ENCODE measurements at places on chromosomes 1 and 21.

DNA sequence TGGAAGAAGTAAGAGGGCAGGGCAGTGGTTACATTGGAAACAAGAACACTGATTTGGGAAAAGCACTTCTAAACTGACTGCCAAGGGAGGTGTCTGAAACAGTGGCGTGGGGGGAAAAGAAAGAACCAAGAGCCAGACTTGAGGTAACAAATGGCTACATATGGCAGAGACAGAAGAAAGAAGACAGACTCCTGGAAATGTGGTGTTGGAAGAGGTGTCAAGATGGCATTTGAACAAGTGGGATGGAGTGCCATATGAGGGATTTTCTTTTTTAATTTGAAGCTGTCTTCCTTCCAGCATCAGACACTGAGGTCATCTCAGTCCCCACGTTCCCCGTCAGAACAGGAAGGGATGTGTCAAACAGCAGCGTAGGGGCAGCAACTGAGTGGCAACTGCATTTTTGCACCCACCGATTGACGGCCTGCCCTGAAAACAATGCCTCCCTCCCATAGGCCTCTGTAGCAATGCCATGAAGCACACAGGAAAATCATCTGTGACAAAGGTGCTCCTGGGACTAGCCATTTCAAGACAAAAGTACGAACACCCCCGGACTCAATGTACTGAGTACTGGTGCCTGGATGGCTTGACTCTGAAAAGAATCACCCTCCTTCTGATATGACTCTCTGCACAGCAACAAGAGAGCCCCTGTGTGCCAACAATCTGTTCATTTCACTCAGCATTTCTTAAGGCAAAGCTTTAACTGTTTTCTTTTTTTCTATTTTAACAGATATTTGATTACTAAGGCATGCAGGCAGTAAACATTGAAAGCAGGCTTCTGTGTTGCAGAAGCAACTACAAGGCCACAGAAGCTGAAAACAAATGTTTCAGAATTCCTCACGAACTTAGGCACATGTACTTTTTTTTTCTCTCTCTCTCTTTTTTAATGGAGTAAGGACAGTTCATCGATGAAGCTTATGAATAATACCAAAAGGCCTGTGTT is 37.0 kb downstream of the LPAR3 start:
- no peak for DNase-seq

- no peak for DNase-seq
These were observed 43.9 kb downstream of the ABCG1 start for GRCh38 chr21:42262831-42263231.

DNA sequence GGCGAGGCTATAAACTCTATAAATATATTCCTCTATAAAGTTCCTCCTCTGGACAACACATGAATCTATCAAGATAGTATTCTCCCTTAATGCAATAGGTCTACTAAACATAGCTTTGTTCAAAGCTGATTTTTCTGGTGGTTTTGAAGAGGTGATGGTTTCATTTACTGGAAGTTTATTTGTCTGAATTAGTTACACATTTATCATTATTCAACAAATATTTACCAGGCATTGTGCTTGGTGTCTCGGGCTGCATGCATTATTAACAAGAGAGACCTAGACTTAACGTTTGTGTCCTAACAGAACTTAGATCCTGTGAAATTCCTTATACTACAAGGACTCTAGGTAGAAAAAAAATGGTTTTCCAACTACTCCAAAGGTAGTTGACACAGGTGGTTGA is 511.4 kb upstream of the B3GALT2 start:
- no peak for DNase-seq

DNA sequence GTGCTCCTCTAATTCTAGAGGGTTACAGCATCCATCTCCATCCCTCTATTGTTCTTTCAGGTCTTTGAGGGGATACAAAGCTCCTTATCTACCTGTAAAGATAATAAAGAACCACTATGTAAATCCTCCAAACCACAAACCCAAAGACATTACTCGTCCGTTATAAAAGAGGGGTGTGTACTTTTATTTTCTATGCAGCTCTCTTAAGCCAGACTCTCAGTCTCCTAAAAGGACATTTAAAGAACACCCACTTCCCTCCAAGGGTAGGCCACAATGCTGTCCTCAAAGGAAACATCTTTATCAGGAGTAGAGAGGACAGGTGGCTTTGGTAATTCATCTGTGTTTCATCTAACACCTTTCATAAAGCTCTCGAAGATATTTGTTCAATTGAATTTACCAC is 67.9 kb upstream of the DYNLT5 start:
- no peak for DNase-seq

DNA sequence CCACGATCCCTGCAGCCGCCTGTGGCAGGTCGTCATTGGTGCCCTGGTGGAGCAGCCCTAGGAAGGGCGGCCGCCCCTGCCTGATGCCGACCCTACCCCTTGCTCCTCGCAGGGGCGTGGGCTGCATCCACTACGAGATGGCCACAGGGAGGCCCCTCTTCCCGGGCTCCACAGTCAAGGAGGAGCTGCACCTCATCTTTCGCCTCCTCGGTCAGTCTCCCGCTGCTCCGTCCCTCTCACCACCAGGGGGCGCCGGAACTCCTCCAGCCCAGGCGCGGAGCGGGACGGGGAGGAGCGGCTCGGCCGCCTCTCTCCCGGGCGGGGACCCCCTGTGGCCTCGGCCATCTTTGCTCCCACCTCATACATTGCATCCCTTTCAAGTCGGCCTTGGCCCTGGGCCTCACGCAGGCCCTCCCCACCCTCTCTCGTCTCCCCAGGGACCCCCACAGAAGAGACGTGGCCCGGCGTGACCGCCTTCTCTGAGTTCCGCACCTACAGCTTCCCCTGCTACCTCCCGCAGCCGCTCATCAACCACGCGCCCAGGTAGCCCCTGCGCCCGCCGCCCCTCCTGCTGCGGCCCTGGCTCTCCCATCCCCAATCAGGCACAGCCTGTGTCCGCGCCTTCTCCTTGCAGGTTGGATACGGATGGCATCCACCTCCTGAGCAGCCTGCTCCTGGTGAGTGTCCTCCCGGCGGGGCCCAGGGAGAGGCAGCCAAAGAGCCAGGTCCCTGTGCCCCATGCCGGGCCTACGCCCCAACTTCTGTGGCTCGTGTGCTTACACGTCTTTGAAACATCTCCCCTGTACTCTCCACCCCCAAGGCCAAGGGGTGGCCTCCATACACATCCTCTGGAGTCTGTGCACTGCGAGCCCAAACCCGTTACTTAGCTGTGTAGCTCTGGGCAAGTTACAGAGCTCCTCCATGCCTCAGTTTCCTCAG is 24.7 kb downstream of the CDK18 start:
- DNase-seq, result peak; percentile 81

All from activated CD4-positive, alpha-beta T cell treated with anti-CD3 and anti-CD28 coated beads, Interleukin-2, amount 50 U/mL, for 24 hours (primary cell).